ENCODE measurements at places on chromosomes 7 and 10.

DNA sequence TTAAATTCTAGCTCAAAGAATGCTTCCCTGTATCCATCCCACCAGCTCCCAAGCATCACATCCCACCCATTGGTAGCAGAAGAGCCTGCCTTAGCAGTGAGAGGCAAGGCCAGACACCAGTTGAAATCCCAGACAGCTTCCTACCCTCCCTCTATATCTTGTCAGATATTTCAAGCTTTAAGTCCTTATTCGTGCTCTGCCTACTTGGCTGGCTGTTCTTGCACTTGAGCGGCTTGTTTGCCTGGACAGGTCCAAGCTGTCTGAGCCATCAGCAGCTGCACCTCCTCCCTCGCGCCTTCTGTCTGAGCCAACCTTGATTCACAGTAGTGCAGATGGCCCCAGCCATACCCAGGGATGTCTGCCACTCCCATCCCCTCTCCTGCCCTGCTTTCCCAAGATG is 16.4 kb downstream of the LRRC4 start:
- no peaks in the 10 kb centered on the region for H3K36me3 ChIP-seq
- H3K4me3 ChIP-seq = no peak overlapping the region
- no peaks in the 10 kb centered on the region for H3K4me1 ChIP-seq
- H3K27ac ChIP-seq = no peak overlapping the region
- DNase-seq = no peak

DNA sequence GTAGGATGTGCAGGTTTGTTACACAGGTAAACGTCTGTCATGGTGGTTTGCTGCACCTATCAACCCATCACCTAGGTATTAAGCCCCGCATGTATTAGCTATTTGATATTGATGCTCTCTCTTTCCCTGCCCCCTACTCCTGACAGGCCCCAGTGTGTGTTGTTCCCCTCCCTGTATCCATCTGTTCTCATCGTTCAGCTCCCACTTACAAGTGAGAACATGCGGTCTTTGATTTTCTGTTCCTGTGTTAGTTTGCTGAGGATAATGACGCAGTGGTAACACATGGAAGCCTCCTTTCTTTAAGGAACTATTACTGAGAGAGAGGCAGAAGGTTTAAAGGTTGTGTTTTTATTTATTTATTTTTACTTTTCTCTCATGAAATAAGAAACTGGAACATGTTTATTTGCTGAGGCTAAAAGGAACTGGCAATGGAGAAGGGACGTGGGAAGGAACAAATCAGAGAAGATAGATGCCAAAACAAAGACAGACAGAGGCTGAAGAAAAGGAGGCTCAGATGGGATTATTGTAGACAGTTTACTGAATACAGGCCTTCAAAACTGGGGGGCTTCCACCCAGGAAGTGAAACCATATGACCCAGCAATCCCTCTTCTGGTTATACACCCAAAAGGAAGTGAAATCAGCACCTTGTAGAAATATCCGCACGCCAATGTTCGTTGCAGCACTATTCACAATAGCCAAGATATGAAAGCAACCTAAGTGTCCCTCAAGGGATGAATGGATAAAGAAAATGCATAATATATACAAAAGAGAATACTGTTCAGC is 556.3 kb downstream of the GRM8 start:
- H3K27ac ChIP-seq = no peak overlapping the region
- H3K4me3 ChIP-seq = no peak overlapping the region
- H3K27me3 ChIP-seq = no peaks in the 10 kb centered on the region
- H3K4me1 ChIP-seq = peaks cover 2% of the 10 kb centered on the region
- no peak for DNase-seq

DNA sequence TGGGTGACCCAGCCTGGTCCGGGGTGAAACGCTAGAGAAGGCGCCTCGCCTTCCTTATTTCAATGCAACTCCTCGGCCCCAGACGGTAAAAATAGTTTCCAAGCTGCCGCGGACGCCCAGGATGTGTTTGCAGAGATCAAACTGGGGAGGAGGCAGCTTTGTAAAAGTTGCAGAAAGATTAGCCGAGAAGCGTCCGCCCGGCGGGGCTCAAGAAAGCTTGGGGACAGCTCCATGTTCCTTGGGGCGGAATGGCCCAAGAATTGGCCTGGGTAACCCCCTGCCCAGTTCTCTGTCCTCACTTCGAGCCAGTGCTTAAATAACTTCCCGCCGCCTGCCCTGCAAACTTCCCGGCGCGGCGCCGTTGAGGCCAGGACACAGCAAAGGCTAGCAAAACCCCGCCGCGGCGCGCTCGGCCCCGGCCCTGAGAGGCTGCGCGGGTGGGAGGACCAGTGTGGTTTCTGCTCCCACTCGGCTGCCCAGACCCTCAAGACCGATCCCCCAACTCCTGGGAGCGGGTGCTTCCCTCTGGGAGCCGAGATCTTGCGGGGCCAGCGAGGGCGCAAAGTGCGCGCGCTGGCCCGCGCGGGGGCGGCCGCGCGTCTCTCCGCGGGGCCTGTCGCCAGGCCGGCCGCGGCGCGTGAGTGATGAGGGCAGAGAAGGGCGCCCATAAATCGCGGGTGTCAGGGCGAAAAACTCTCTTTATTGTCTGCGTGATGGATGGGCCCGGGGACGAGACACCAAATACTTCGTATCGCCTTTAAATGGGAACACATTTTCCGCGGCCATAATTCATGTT is 6.3 kb upstream of the ZNF503 start:
- no peaks in the 10 kb centered on the region for H3K36me3 ChIP-seq
- peak; percentile 54 for DNase-seq
- H3K4me3 ChIP-seq = peak overlapping the region; percentile 69

DNA sequence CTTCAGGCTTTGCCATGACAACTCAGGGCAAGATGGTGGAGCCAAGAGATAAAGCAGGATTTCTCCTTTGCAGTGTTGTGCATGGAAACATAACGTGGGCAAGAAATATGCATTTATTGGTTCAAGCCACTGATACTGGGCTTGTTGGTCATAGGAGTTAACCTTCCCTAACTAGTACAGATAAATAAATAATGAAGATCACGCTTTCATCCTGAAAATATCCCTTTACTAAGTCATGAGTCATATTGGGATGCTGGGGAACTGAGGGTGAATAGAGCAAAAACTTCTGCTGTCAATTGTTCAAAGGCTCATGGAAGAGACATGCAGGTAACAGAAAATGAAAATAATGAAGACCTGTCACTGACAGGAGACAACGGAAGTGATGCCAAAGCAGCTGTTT is 55.5 kb downstream of the TES start:
- H3K27me3 ChIP-seq = no peaks in the 10 kb centered on the region
- no peak overlapping the region for H3K4me3 ChIP-seq
- H3K27ac ChIP-seq = no peak overlapping the region
- DNase-seq = no peak
- H3K36me3 ChIP-seq = no peaks in the 10 kb centered on the region

DNA sequence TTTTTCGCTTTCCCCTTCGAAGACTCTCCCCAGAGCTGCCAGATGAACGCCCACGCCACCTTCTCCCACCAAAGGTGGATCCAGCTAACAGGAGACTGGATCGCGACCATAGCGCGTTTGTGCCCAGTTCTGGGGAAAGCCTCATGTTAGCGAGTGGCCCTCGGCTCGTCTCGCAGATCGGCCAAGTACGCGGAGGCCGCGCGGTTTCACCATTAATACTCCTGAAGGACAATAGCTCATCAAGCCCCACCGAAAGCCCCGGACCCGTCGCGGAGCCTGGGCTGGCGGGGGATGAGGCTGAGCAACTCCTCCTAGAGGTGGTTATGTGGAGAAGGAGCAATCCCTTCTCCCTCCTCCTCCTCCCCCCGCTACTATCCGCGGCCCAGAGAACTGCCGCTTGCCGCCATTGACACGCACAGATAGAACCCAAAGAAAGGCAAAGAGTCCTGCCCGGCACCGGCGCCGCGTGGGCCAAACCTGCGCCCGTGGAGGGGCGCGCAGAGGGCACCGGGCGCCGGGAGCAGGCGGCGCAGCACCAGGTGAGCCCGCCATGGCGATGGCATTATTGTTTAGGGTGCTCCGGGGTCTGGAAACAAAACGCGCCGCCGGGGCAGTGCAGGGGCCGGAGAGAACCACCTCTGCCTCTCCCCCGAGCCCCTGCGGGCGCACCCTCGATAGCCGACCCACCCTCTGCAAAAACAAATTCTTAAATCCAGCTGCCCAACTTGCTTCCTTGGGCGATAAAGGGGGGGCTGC is at the start of gene MACROH2A2:
TSS of gene MACROH2A2 (plus strand) at position 385 of the 756 bp plus-strand sequence. CDS start 22,813 bp downstream, outside the sequence.
- H3K36me3 ChIP-seq = no peaks in the 10 kb centered on the region
- peak within 1 kb of the TSS; percentile 82 for H3K4me3 ChIP-seq
- H3K27ac ChIP-seq = no peak within 1 kb of the TSS
- peak; percentile 84 for DNase-seq
- H3K27me3 ChIP-seq = peaks cover 2% of the 10 kb centered on the region
